ENCODE measurements at places on chromosomes 13 and 19. TPM values are rescaled to one million over a fixed set of nuclear protein-coding genes. Genes with fewer than 3 reads are reported as not detected.
A peak's percentile ranks its signal among the peaks of the same experiment; 100 is the strongest.

GRCh38 chr19:16113727-16114126 lies 2.0 kb downstream of the RAB8A start:
- DNase-seq = no peak

DNA sequence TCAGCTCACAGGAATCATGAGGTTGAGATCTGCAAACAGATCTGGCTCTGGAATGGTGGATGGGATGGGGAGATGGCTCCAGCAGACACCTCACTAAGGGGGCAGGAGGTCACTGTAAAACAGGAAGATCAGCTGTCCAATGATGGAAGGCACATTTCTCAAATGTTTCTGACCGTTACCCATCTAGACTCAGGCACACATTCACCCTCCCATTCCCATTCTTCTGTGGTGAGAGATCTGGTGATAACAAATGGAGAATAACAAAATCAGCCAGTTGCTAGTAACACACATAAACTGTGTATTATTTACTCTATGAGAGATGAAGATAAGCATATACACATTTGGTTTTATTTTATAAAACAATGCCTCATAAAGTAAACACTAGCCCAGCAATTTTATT lies 235.9 kb downstream of the TSHZ3 start:
- DNase-seq = no peak

DNA sequence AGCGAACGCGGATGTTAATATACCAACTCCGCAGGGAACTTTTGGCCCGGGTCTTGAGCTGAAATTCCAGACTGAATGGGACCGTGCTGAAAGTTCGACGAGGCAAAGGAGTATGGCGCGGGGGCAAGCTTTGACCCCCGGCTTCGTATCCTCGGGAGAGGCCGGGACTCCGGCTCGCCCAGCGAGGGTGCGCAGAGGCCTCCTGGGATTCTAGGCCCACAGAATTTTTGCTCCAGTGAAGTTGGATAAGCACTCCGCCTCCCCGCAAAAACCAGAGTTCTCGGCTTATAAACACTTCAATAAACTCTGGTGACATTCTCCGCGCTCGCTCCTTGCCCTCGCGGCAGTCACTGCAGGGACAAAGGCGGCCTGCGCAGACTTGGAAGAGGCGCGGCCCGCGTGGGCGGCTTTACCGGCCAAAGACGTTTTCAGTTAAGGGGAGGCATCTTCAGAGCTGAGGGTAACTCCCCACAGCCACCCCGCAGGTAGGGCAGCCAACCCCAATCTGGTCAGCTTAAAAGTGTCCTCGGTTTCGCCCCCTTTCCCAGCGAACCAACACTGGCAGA lies 112.6 kb downstream of the KCNRG start:
- no peak for DNase-seq

DNA sequence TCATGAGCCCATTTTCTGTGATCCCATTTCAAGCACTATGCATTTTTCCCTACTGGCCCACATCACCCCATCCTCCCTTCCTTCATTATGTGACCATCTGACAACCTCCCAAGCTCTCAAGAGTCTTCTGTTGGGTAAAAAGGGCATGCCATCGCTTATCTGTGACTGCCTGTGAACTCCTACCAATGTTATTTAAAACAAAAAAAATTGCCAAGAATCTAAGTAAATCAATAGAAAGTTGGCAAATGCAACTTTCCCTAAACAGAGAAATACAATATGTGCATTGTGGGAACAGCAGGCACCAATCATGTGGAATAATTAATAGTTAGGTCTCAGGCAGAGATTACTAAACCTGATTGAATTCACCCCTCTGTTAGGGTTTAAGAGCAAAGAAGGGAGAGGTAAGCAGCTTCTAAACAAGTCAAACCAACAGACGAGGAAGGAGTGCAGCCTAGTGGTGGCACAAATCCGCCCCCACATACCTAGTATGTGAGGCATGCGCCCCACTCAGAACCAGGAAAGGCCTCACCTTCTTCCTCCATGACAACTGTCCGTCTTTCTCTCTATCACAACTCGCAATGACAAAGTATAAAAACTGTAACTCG lies 29.8 kb downstream of the DZIP1 start:
- DNase-seq = no peak

PCDH9 gene
- polyA plus RNA-seq = 3.6 TPM

- DNase-seq = no peak
These were observed 802 bp downstream of the CDC37 start for GRCh38 chr19:10402441-10403038.

DNA sequence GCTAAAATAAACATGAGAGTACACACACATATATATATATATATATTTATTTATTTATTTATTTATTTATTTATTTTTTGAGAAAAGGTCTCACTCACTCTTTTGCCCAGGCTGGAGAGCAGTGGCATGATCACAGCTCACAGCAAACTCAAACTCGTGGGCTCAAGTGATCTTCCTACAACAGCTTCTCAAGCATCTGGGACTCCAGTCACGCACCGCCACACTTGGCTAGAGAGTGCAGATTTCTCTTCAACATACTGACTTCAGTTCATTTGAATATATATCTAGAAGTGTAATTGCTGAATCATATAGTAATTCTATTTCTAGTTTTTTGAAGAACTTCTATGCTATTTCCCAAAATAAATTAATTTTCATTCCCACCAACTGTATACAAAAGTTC lies 1711.8 kb downstream of the SLITRK5 start:
- DNase-seq = no peak

DNA sequence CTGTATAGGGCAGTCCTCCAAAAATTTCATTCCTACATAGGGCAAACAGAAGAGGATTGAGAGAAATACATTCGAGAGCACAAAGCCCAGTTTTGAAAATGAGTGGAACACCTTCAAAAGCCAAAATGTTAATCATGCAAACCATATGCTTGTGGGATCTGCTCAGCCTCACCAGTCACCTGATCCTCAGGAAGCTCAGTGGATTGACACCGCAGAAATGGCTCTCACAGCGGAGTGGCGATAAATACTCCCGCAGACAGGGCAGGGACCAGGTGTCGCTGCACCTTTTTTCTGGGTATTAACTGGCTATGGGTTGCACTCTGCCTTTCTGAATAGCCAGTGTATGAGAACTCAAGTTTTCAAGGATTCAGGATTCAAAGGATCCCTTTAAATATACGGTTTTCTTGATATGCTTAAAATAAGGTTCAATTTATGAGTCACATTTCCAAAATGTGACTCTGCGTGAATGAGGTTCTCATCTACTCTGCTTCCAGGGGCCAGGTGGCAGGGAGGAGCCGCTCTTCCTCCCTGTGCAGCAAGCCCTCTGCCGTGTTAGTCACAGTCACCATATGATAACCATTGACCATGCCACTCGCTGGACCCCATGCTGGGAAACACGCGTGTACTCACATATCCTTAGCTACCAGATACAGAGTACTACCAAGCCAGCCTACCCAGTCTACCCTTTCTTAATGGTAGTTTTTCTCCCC lies 18.3 kb upstream of the DHRS12 start:
- DNase-seq = no peak

ALKBH7 gene
- polyA plus RNA-seq = 67.5 TPM

GRCh38 chr13:110268576-110269185 lies 38.3 kb downstream of the COL4A1 start:
- DNase-seq = no peak

DNA sequence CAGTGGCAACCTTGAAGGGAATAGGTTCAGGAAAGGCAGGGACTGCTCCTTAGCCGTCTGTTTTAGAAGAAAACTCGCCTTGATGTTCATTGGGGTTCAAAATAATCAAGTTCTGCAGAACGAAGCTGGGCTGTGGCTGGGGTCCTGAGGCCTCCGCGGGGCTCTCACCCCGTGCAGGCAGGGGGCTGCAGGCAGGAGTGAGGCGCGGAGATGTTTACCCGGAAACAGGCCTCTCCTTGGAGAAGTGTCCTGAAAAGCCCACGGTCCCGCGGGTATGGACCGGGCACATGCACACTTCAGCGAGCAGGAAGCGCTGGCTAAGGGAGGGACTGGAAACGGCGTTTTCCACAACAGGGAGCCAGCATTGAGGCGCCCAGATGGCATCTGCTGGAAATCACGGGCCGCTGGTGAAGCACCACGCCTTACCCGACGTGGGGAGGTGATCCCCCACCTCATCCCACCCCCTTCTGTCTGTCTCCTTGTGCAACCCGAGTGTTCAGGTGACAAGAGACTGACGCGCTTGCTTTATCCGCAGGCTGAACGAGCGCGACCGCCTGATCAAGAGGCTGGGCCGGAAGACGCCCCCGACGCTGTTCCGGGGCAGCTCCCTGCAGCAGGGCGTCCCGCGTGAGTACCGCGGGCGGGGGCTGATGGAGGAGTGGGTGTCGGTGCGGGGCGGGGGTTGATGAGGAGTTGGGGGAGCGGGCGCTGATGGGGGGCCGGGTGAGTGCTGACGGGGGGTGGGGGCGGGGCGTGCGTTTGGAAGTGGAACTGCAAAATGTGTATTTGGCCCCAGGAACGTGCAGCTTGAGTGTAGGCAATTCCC lies 39.6 kb downstream of the SHISA2 start:
- peak; percentile 78 for DNase-seq

- no peak for DNase-seq
These were observed 1.5 kb downstream of the ZNF543 start for GRCh38 chr19:57321751-57322150.

DNA sequence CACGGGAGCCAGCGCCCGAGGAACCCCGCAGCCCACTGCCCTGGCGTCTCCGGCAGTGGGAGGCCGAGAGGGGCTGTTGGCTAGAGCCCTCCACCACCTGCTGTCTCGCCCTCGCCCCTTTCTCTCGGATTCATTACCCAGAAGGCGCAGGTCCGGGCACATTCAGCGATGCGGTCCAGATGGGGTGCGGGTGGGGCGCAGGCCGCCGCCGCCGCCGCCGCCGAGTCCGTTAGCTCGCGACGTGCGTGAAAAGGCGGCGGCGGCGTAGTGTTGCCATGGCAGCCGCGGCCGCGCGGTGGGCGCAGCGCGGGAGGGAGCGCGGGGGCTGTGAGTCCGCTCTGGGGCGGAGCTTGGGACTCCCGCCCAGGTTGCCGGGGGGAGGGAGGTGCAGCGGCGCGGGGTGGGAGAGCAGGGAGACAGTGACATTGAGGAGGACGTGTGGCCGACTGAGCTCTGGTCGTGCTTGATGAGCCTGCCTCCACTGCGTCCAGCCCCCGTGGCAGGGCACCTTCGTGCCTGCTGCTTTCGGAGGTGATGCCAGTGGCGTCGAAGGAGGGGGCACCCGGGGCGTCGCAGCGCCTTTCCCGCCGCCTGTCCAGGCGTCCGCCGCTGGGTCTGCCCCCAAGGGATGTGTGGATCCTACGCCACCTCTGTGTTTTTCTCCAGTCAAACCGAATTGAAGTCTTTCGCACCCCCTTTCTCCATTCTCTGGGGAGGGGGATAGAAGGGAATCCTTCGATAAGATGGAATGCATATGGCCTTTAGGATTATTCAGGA lies at the start of gene KATNAL1:
KATNAL1 (minus strand) TSS at position 358 of the 777 bp plus-strand sequence. CDS start 23,774 bp downstream, outside the sequence.
- DNase-seq = peak; percentile 86

OR4F17 gene
- not detected for polyA plus RNA-seq

DNA sequence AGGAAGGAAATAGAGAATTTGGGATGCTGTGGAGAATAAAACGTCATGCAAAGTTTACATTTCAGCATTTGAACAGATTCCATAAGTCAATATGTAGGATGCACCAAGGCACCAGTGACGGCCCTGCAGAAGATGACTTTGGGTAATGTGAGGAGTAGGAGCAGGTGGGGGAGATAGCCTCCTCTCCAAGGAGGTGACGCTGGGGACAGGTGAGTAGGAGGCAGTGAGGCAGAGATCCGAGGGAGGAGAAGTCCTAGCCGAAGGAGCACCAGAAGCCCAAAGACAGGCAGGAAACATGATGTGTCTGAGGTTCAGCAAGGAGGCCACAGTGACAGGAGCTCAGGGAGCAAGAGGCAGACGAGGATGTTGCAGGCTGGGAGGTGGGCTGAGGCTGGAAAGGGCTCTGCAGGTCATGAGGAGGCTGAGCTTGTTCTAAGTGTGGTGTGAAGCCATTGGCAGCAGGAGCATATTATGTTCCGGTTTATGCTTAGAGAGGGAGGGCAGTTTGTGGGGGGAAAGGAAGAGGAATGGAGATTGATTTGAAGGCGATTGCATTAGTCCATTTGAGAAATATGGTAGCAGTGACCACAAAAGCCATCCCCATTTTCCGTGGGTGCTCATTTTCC lies 55.7 kb upstream of the C1QTNF9 start:
- DNase-seq = no peak

- DNase-seq = peak; percentile 48
These were observed 74.4 kb downstream of the DPF1 start for GRCh38 chr19:38149661-38150061.

DNA sequence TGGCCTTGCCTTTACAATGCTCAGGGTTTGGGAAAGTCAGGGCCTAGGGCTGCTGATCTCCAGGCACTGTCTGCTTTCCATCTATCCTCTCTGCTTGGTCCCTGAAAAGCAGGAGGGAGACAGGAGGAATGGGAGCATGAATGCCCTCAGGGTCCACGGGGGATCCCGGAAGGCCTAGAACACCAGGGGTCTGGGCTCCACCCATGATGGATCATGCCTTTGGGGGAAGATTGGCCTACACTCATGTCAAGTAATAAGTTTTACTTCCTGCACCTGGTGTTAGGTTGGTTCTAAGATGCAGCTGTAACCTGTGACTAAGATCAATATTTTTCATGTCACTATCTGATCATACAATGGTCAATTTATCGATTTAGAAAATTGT lies 118.3 kb upstream of the GJB6 start:
- DNase-seq = no peak

- DNase-seq = no peak
These were observed 3.3 kb upstream of the NAPA start for GRCh38 chr19:47518139-47518538.

DNA sequence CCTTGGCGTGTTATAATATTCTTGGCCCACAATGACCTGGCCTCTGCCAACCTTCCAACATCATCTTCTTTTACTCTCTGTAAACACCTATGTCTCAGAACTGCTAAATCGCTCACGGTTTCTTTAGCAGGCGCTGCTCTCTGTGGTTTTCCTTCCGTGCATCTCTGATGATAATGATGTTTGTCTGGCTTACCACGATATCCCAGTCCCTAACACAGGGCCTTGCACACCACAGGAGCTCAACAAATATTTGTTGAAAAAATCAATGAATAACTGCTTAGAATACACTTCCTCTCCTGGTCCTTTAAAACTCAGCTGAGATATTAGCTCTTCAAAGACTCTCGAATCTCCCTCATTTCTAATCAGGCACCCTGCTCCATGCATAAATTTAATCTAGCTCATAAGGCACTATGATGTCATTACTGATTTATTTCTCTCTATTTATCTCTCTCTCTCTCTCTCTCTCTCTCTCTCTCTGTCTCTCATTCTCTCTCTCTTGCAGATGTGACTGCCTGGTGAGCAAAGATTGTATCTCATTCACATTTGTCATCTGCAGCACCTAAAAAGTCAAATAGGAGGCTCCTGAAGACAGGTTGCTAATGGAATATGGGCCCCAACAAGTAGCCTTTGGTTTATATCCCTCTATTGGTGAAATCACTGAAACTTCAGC lies 206.4 kb downstream of the NHLRC3 start:
- no peak for DNase-seq

ITGBL1 gene
- 7.2 TPM for polyA plus RNA-seq

- DNase-seq = no peak
These were observed 507 bp upstream of the SWSAP1 start for GRCh38 chr19:11373885-11374432.

- no peak for DNase-seq
These were observed 52.4 kb upstream of the SPATA13 start for GRCh38 chr13:24107955-24108614.

LIM2 gene
- not detected for polyA plus RNA-seq

Data from muscle of back (tissue), 13 donors.